ENCODE measurements at places on chromosomes 1 and 21.
A peak's percentile ranks its signal among the peaks of the same experiment; 100 is the strongest.

DNA sequence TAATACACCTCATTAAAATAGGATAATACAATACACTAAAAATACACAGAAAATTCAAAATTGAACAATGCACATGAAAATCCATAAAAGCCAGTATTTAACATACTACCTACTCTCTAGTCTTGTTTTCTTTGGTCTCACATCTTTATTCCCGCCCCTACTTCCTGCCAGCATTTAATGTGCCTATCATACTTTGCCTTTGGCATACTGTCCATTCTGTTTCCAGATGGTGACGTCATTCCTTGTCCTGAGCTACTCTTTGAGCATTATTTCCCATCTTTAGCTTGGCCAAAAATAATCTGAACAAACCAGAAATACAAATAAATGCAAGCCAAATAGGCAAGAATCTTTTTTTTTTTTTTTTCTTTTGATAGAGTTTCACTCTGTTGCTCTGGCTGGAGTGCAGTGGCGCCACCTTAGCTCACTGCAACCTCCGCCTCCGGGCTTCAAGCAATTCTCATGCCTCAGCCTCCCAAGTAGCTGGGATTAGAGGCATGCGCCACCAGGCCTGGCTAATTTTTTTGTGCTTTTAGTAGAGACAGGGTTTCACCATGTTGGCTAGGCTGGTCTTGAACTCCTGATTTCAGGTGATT lies 4.4 kb downstream of the HFM1 start:
- no peak for DNase-seq

- DNase-seq = no peak
Observed at GRCh38 chr1:226420328-226420727, 12.4 kb upstream of the PARP1 start.

- DNase-seq = peak; percentile 99
Observed at GRCh38 chr1:223707256-223708000, 4.9 kb upstream of the CAPN2 start.

DNA sequence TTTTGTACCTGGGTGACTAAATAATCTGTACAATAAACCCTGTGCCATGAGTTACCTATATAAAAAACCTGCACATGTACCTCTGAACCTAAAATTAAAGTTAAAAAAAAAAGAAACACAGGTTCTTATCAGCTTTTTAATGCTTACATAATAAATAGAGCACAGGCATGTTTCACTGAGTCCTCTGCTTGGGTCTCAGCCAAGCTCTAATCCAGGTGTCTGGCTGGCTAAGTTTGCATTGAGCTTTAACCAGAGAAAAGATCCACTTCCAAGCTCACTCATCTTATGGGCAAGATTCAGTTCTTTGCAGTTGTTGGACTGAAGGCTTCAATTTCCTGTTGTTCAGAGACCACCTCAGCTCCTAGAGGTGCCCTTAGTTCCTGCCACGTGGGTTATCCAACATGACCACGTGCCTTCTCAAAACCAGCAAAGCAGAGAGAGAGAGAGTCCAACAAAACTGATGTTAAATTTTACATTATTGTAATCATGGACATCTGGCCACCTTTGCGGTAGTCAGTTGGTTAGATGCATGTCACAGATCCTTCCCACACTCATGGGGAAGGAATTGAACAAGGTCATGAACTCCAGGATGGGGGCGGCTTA lies 68.2 kb upstream of the TMPRSS2 start:
- no peak for DNase-seq

DNA sequence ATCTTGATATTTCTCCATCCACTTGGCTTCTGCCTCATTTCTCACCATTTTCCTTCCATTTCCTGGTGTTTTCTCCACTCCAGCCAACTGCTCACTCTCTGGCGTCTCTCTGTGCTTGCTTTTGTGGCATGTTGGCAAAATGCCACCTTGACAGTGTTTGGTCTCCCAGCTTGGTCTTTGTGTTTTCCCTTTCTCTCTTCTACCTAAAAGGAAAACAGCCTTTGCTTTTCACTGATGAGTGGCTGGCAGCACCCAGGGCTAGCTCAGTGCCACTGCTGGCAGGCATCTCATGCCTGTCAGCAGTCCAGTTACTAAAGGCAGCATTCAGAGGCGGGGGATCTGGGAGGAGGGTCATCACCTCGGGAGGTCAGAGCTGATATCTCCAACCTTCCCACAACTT lies 55.3 kb upstream of the DSCAM start:
- DNase-seq = no peak

GRCh38 chr21:46023555-46023954 lies 42.0 kb downstream of the COL6A1 start:
- DNase-seq = no peak

DNA sequence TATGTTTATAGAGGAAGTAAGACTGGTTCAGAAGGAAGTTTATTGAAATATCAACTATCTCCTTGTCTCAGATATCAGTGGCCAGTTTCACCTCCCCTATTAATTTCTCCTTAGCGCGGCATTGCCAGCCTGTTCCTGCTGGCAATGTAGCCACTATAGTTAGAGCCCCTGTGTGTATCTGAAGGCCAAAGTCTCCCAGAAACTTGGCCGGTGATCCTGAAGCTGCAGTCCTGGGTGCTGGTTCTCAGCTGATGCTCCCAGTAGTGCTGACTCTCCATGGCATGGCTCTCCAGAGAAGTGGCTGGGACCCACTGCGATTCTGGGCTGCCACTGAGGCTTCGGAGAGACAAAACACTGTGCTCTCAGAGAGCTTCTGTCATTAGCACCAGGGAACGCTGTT lies 59.9 kb downstream of the TNN start:
- DNase-seq = no peak

DNA sequence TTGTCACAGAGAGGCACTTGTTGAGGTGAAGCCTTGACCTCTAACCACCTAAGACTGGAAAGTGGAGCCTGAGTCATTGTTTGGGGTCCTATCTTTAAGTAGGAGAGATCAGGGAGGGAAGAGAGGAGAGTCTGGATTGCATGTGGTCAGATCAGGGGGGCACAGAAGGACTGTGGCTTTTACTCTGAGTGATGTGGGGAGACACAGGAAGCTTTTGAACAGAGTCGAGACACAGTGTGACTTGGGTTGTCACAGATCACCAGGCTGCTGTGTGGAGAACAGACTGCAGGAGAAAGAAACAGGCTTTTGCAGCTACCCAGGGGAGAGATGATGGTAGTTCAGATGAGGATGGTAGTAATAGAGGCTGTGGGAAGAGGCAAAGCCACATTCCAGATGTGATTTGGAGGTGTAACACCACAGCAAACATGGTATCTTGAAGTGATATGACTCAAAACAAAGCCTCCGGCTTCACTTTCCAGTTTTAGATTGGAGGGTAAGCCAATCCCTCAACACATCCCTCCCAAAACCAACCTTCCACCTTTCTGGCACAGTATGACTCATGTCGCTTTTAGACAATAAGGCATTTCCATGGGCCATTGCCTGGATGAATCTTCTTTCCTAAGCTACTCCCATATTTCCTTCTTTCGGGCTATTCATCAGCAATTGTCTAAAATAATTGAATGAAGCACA lies 125.8 kb upstream of the SLC44A3 start:
- DNase-seq = no peak

- peak; percentile 49 for DNase-seq
Observed at GRCh38 chr1:119475866-119476439, 31.1 kb upstream of the HSD3B1 start.

GRCh38 chr1:238254935-238255334 lies 364.2 kb upstream of the ZP4 start:
- no peak for DNase-seq

DNA sequence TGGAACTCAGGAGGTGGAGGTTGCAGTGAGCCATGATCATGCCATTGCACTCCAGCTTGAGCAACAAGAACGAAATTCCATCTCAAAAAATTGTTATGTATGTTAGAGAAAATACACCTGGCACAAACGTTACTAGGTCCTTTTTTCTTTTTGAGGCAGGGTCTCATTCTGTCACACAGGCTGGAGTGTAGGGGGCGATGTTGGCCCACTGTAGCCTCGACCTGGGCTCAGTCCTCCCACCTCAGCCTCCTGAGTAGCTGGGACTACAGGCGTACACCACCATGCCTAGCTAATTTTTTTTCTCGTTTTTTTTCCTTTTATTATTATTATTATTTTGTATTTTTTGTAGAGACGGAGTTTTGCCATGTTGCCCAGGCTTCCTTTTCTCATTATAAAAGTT lies 4.4 kb downstream of the HAX1 start:
- DNase-seq = no peak

- DNase-seq = no peak
Observed at GRCh38 chr1:151524736-151525135, 13.5 kb downstream of the CGN start.

DNA sequence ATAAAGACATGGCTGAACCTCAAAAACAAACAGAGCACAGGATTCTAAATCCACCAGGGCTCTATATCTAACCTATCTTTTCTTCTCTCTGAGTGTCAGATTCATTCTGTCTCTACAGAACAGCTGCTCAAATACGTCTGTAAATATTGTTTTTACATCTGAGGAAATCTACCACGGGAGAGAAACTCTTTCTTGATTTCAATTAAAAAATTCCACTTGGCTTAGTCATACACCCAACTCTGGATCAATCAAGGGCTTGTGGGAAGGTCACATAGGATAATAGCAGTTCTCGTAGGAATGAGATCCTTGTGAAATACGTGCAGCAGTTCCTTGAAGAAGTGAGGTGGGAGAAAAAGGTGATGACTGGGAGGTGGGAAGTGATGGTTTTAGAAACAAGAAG lies 1355.7 kb upstream of the ADGRL2 start:
- DNase-seq = peak; percentile 4

DNA sequence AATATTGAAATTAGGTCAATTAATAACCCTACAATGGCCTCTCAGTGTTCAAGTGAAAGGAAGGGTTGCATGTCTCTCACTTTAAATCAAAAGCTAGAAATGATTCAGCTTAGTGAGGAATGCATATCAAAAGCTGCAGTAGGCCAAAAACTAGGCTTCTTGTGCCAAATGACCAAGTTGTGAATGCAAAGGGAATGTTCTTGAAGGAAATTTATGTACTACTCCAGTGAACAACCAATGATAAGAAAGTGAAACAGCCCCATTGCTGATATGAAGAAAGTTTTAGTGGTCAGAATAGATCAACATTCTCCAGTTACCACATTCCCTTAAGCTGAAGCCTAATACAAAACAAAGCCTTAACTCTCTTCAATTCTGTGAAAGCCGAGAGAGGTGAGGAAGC lies 10.0 kb downstream of the MAEL start:
- peak; percentile 68 for DNase-seq

DNA sequence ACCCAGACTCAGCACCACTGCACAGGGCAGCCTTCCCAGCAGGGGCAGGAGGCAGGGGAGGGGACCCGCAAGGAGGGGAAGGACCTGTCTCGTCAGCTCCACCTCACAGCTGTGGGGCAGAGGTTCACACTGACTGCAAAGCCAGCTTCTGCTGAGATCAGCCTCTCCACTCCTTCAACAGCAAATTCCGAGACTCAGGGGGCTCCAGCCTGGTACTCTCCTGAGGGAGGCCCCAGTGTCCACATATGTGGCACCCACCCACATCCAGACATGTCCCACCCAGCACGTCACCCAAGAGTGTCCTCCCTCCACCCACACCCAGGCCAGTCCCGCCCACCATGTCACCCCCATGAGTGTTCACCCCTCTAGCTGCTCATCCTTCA lies 329.5 kb downstream of the NPHP4 start:
- DNase-seq = no peak

- no peak for DNase-seq
Observed at GRCh38 chr1:149965440-149965839, 28.8 kb upstream of the MTMR11 start.

- peak; percentile 92 for DNase-seq
Observed at GRCh38 chr1:228964178-228965089, 229.2 kb downstream of the RHOU start.

- no peak for DNase-seq
Observed at GRCh38 chr1:192059407-192059806, 98.9 kb upstream of the RGS18 start.

- DNase-seq = peak; percentile 48
Observed at GRCh38 chr1:21638531-21639341, 30.4 kb downstream of the RAP1GAP start.

DNA sequence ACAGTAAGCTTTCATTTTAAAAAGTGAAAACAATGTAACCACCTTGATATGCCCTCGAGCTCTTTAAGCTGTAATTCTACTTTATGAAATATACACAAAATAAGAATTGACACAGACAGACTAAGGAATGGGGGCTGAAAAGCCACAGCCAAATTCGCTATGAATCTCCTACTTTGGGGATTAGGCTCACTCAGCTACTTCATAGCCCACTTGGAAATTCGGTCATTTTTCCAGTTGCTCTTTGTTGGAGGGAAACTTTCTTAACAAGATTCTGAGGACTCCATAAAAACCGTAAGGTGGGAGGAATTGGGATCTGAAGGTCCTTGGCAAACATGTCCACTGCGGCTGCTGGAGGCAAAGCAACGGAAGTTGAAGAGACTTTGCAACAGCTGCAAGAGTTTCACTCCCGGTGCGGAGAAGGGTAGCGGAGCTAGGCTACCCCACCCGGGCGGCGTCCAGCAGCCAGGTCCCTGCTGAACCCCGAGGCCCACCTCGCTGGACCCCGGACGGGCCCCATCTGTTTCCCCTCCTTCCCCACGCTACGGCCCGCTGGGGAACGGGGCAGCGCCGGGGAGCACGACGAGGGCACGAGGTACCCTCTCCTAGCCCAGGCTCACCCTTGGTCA lies 634 bp downstream of the MYCBP start:
- peak; percentile 49 for DNase-seq

GRCh38 chr1:5349526-5349925 lies 642.7 kb downstream of the NPHP4 start:
- DNase-seq = no peak

Data from iris pigment epithelial cell (primary cell).